ENCODE measurements at places on chromosomes 13 and 19.

- DNase-seq = no peak
These were observed 17.1 kb downstream of the MBD3L1 start for GRCh38 chr19:8849232-8849631.

DNA sequence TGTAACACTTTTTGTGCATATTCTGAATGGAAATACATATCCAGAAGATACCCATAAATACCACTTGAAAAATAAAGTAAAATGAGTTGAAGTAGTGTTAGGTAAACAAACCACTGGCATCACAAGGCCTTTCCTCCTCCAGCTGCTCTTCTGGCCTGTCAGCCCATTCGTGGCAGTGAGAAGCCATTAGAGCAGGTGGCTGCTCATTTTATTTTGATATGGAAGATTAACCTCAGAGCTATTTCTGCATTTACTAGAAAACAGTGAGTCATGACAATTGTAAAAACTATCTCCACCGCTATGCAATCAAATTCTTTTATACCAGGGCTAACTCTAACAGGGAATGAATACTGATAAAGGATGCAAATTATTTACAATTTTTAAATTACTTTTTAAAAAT is 2898.1 kb downstream of the PCDH9 start:
- no peak for DNase-seq

- no peak for DNase-seq
These were observed 309.2 kb downstream of the ZNF536 start for GRCh38 chr19:30681162-30682100.

DNA sequence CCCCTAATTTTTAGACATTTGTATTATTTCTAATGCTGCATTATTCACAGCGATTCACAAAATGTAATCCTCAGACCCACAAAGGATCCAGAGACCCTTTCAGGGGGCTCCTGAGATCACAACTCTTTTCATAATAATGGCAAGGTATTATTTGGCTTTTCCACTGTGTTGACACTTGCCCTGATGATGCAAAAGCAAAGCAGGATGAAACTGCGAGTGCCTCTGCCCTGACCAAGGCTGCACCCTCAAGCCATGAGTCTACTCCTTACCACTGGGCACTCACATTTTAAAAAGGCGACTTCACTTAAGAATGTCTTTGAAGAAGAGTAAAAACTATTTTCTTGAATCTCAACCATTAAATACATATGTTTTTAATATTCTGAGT is 11.4 kb downstream of the ELF1 start:
- no peak for DNase-seq

GRCh38 chr19:17993076-17993813 is 14.7 kb upstream of the ARRDC2 start:
- no peak for DNase-seq
